ENCODE measurements at places on chromosomes 5 and 9.

DNA sequence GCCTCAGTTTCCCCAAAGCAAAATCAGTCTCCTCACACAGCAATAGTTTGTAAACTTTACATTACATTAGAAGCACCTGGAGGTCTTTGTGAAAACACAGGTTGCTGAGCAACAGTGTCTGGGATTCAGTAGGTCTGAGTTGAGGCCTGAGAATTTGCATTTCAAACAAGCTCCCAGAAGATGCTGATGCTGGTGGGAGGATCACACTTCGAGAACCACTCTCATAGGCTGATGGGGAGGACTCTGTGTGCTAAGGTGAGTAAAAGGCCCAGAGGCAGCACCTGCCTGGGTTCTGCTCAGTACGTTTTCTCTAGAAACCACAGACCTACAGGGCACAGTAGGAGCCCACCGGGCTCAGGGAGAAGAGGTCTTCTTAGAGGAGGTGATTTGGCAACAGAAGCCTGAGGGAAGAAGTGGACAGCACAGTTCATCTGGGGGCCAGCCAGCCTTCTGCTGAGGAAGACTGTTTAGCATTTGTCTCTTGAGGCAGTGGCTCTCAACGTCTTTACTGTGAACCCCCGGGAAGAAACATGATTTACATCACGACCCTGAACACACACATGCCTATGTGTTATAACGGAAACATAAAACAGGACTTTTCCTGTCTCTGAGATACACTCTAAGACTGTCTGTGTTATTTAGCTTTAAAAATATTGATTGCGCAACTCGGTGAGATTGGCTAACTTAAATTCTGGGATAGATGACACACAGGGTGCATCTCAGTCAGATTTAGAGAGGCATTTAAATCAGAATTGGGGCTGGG, 24.8 kb upstream of the DENND1A start:
- DNase-seq, result no peak

- no peak for DNase-seq
These were observed 135.8 kb downstream of the PCSK1 start for GRCh38 chr5:96297290-96297689.

- DNase-seq, result no peak
These were observed 29.4 kb downstream of the RAD23B start for GRCh38 chr9:107312376-107313050.

DNA sequence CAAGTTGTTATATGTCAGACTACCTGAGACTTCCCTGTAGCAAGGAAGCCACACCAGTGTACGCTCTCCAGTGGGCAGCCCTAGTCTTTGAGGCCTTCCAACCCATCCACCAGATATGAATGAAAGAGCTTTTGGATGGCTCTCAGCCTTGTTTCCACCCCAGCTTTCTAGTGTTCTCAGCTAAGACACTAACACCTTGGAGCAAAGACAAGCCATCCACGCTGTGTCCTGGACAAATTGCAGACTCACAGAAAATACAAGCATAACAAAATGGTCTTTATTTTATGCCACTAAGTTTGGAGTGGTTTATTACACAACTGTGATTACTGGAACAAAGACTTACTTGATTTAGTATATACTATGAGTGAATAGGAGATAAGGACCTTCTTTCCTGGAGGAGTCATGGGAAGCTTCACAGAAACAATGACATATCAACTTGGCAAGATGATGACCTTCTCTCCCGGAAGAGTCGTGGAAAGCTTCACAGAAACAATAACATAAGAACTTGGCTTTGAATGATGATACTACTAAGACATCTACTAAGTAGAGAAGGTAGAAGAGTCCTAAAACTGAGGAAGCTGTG, 134.0 kb upstream of the VCAN start:
- DNase-seq, result no peak

DNA sequence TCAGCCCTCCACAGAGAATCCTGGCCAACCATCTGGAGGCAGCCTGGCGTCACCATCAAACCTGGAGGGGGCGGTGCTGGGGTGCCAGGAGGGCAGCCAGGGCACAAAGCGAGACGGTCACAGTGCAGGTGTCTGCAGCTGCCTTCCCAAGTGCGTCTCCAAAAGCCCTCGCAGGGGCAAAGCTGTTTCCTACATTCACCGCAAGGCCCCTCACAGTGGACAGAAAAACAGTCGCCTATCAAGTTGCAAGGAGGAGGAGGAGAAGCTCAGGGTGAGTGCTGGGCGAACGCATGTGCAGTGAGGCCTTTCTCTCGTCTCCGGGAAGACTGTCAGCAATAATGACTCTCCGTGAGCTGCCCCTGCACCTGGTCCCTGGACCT, 18.0 kb upstream of the LHX3 start:
- DNase-seq, result no peak

GRCh38 chr5:83385812-83386211, 85.7 kb upstream of the VCAN start:
- no peak for DNase-seq

DNA sequence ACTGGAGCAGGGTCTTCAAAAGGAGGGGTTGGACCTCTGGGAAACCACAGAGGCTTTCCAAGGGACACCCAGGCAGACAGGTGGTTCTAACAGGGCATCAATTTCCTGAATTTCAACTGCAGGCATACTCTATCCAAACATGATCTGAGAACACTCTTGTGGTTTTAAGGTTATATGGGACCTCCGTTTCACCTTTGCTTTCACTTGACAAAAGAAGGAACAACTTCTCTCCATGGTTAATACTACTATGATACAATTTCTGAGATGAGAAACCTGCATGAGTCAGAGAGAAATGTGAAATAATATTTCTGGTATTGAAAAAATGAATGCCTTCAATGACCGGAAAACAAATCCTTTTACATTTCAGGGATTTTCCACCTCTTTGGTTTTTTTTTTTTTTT, 28.0 kb upstream of the ERAP1 start:
- no peak for DNase-seq

DNA sequence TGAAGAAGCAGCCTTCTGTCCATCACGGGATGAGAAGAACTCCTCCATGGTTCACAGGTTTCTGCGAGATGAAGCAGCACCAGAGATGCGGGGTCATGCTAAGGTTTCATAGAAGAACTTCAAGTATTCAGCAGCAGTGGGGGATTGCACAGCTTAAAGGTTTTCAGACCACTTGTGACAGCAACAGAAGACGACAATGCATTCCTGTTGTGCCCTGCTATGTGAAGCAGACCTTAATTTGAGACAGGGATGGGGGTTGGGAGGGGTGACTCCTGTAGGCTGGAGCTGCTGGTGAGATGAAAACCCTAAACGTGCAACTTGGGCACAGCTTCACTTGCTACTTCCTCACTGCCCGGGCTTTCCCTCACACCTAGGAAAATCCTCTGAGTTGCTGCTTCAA, 256.0 kb downstream of the SLIT3 start:
- no peak for DNase-seq

- no peak for DNase-seq
These were observed 9.4 kb downstream of the SLC6A19 start for GRCh38 chr5:1210832-1211251.

GRCh38 chr5:143739746-143740145, 72.2 kb upstream of the HMHB1 start:
- no peak for DNase-seq

GRCh38 chr5:65394087-65394486, 87.6 kb downstream of the ADAMTS6 start:
- no peak for DNase-seq

Measured in CD4-positive, CD25-positive, alpha-beta regulatory T cell (primary cell).